ENCODE measurements at places on chromosomes 6 and 20.

DNA sequence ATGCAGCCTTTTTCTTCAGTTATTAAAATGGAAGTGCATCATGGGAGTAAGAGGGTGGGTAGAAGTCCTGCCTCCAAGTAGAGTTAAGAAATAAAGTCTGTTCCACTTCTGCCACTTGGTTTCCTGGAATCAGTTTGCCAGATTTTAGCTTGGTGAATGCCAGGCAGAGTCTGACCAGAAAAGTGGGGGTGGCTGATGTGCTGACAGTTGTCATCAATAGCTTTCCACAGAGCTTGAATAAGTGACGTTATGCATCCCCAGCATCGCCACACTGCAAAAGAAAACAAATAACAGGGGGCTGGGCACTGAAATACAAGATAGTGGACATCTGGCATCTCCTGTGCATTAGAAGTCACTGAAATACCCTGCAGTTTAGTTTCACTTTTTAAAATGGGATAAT, 30.8 kb upstream of the CEP162 start:
- no peak for DNase-seq

- DNase-seq: no peak
Measured at GRCh38 chr6:167467793-167468431, 143.0 kb downstream of the TTLL2 start.

GRCh38 chr6:157974341-157974894, 7.2 kb upstream of the SYNJ2 start:
- DNase-seq: no peak

GRCh38 chr6:11830105-11830504, 51.5 kb upstream of the ADTRP start:
- DNase-seq: no peak

DNA sequence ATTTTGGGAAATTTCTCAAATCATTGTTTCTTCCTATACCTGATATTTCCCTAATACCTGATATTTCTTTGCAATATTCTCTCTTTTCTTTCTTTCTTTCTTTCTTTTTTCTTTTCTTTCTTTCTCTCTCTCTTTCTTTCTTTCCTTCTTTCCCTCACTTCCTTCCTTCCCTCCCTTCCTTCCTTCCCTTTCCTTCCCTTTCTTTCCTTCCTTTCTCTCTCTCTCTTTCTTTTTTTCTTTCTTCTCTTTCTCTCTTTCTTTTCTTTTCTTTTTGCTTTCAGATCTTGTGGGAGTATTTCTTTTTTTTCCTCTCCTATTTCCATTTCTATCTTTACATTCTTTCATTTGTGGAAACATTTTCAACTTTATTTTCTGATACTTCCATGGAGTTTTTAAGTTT, 76.1 kb upstream of the ANKEF1 start:
- DNase-seq: no peak

GRCh38 chr20:61529354-61529753, 277.3 kb downstream of the CDH4 start:
- no peak for DNase-seq

DNA sequence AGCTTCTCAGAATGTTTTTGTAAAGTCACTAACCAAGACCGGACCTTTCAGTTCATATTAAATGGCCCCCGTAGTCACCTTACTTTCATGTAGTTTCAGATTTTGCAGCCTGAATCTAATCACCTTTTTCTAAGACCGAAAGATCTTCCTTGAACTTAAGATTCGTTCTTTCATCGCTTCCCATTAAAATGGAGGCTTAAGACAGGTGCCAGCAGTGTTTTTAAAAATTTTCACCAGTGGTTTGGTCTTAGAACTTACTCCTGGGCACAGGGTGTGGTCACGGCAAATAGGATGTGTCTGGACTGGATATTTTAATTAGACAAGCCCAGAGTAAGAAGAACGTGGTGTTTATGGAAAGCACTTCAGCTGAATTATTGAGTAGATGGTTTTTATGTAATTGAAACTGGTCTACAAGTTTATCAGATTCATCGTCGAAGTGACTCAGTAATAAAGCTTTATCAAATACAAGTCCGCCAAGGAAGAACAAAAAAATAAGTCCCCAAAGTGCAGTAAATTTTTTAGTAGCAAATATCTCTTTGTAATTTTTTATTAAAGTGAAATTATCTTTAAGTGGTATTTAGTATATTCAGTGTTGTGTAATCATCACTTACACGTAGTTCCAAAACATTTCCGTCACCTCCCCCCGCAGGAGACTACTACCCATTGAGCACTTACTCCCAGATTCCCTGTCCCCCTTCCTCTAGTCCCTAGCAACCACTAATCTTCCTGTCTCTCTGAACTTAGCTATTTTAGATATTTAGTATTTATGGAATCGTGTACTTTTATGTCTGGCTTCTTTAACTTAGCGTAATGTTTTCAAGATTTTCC, 868 bp downstream of the SRSF3 start:
- DNase-seq: no peak

DNA sequence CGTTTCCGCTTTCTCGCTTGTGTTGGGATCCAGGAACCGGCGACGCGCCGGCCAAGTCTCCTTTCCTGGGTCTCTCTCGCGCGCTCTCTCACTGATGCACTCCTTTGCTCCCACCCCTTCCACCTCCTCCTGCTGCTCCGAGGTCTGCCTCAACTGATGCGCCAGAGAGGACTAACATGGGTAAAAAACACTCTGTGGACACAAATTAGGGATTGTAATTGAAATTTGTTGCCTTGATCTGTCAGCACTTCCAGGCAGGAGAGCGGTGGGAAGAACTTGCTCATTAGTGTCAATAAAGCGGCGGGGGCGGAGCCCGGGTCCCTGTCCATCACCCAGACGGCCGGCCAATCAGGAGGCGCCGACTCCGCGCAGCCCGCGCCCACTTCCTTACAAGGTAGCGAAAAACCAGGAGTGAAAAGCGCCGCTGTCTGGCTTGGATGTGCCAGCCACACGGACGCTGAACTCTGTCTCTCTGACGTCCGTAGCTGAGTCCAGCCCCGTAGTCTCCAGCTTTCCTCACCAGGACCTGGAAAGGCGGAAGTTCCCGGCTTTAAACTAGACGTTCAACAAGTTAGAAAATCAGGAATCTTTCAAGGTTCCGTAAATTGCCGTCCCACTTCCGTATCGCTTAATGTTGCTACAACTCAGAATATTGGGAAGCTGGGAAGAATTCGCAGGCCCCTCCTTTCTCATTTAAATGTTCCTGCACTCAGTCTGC, at the start of gene TBX18:
Gene TBX18, minus strand, starts transcription at position 267 of the 718 bp plus-strand sequence. CDS start 417 bp downstream, outside the sequence.
- no peak for DNase-seq

DNA sequence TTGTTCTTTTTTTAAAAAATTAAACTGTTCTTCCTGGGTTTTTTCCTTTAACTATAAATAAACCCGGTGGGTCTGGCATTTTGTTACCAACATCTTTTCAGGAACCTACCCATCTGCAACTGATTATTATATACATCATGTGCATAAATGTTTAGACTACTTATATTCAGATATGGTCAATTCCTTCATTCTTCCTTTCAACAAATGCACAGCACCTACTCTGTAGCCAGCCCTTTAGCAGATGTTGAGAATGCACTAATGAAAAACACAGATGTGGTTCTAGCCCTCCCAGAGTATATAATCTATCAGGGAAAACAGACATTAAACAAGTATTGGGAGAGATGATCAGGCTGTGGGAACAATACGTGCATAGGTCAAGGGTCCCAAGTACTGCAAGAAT, 237.1 kb downstream of the UST start:
- DNase-seq: no peak

- DNase-seq: no peak
Measured at GRCh38 chr6:32973144-32974015, 5.0 kb downstream of the BRD2 start.

DNA sequence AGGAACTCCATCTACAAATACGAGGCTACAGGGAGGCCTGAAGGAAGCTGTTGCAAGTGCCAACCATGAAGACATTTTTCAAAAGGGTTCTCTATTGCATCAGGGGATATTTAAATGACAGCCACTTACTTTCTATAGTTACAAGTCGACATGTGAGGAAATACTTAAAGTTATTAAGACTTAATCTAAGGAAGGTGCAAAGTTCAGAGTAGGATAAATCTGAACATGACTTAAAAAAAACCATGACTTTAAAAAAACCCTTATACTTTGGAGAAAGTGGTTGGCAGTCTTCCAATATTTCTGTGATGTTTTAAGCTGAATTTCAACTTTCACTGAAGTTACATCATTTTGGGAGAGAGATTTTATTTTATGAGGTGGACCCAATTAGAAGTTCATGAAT, 56.3 kb upstream of the EMILIN3 start:
- no peak for DNase-seq

- peak; percentile 70 for DNase-seq
Measured at GRCh38 chr20:33667676-33668465, 1.1 kb downstream of the ACTL10 start.

GRCh38 chr20:21435576-21435975, 38.2 kb upstream of the NKX2-4 start:
- DNase-seq: no peak

DNA sequence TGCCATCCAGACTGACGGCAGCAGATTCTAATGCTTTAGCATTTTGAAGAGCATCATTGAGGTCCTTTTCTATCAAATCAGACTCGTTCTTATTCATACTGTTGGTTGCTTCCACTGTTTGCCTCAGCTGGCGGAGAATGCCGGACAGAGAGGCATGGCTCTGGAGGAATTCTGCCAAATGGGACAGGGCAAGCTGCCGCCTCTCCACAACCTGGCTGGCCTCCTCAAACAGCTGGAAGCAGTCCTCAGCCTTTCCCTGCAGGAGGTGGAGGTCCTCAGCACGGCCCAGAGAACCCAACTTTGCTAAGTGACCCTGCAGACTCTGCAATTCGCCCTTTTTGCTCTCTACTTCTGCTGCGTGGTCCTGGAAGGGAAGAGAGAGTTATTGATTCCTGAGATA, 220.5 kb downstream of the SYNE1 start:
- DNase-seq: no peak

GRCh38 chr20:61806314-61806713, 259.4 kb downstream of the TAF4 start:
- no peak for DNase-seq

- DNase-seq: no peak
Measured at GRCh38 chr6:169224716-169225115, 28.9 kb downstream of the THBS2 start.

DNA sequence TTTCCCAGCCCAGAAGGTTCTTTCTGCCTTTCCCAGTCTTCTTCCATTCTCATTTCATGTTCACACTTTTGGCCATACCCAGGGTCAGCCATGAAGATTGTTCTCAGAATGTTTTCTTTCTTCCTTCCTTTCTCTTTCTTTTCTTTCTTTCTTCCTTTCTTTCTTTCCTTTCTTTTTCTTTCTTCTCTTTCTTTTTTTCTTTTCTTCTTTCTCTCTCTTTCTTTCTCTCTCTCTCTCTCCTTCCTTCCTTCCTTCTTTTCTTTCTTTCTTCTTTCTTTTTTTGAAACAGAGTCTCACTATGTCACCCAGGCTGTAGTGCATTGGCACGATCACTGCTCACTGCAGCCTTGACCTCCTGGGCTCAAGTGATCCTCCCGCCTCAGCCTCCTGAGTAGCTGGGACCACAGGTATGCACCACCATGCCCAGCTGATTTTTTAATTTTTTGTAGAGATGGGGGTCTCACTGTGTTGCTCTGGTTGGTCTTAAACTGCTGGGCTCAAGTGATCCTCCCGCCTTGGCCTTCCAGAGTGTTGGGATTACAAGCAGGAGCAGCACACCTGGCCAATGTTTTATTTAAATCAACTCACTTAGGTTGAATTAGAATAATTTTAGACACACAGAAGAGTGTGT, 13.1 kb upstream of the FAM110A start:
- DNase-seq: no peak

- DNase-seq: no peak
Measured at GRCh38 chr6:119501798-119502483, 152.4 kb upstream of the MAN1A1 start.

DNA sequence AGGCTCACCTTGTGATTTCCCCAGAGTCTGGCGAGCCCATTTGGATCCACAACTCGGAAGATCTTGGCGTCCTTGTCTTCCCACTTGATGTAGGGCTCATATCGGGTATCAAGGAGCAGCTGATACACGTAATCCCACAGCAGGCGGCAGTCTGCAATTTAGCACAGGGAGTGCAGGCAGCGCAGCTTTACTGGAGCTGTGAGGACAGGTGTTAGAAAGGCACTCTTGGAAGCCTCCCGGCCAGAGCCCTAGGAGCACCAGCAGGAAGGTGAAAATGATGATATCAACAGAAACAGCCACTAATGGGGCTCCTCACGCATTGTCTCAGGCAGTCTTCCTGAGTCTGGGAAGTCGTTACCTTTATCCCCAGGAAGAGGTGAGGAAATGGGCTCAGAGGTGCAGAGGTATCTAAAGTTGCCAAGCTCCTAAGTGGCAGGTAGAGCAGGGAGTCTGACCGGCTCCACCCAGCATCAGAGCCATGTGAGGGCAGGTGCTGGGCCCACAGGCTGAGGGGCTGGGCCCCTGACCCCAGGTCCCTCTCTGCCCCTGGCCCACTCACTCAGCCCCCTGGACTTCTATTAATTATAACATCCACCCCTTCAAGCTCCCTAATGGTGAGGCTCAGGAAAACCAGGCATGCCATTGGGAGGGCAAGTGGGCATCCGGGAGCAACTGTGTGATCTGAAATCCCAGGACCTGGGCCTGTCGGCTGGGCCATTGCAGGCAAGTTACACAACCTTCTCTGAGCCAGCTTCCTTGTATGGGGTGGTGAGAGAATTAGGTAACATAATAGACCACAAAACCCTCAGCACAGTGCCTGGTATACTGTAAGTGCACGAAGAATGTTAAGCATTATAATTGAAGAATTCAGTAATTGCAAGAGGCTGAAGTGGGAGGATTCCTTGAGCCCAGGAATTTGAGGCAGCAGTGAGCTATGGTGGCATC, 18.3 kb downstream of the ETV7 start:
- no peak for DNase-seq

- DNase-seq: no peak
Measured at GRCh38 chr20:58599966-58600365, 51.1 kb upstream of the STX16 start.

DNA sequence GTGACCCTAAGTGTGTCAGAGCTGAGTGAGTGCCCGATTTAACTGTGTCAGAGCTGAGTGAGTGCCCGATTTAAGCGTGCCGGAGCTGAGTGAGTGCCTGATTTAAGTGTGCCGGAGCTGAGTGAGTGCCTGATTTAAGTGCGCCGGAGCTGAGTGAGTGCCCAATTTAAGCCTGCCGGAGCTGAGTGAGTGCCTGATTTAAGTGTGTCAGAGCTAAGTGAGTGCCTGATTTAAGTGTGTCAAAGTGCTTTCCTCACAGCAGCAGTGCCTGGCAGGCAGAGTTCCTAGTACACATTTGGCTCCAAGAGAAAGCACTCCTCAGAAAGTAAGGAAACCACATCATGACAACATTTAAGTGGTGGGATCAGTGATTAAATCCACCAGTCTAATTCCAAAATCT, 13.2 kb downstream of the SERAC1 start:
- no peak for DNase-seq

GRCh38 chr20:7038029-7038428, 270.5 kb downstream of the BMP2 start:
- no peak for DNase-seq

GRCh38 chr20:58597249-58597891, 53.7 kb upstream of the STX16 start:
- DNase-seq: no peak

- no peak for DNase-seq
Measured at GRCh38 chr6:111033628-111034289, 51.9 kb downstream of the RPF2 start.
